Right lobe of liver (tissue), 6 donors: ENCODE measurements at places on chromosomes 3 and 15.

DNA sequence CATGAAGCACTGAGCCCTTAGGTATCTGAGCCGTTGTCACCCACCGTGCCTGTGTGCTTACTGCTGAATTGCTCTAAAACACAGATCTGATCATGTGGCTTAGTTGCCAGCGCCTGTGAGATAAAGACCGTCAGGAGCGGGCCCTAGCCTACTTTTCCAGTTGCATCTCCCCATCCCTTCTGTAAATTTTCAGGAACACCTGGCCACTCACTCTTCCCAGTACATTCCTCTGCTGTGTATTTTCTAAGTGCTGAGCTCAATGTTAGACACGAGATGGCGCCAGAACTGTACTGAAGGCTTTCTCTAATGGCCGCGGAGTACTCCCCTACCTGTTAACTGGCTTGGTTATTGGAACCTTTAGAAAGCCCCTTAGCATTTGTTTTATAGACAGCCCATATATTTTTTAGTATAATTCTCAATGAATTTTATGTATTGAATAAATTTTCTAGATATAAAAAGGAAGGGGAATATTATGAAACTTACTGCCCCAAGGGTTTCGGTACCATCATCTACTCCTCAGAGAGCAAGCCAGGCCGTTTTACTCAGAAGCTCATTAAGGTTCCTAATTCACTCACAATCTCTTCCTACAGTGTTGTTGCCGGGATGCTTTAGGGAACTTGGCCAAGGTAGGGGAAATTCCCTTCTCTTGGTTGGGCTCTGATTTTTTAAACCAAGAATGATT is 16.7 kb upstream of the WNT7A start:
- no peak for DNase-seq
- H3K27me3 ChIP-seq = no peaks in the 10 kb centered on the region
- H3K36me3 ChIP-seq = no peaks in the 10 kb centered on the region

DNA sequence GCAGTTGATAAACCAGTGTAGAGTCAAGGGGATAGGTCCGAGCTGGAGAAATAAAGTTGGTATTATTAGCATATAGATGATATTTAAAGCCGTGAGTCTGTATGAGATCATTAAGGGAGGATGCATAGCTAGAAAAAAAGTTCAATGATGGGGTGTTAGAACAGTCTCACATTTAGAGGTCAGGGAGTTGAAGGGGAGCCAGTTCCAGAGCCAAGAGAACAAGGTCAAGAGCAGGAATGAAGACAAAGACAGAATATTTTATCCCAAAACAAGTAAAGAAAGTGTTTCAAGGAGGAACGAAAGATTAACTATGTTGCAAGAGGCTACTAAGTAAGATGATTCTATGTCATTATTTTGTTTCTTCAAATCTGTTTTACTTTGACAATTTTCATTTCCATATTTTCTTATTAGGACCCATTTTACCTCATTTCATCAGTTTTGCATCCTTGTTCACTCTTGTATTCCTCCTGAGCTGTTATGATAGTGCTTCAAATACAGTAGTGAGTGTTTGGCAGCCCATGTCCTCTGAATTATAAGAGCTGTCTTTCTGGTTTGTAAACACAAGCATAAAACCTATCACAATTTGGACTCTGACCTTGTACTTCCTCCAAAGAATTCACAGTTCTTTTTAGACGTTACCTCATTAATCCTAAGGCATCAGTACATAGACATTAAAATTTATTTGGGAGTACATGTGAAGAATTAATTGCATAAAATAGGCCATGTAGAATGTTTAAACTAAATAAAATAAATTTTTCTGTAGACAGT is 695.7 kb upstream of the NECTIN3 start:
- no peaks in the 10 kb centered on the region for H3K27me3 ChIP-seq
- DNase-seq = no peak
- no peaks in the 10 kb centered on the region for H3K36me3 ChIP-seq
- no peak overlapping the region for H3K27ac ChIP-seq

- no peak for DNase-seq
- H3K4me3 ChIP-seq = no peak overlapping the region
- no peak overlapping the region for H3K27ac ChIP-seq
Measured at GRCh38 chr3:99545941-99546580, 92.3 kb upstream of the COL8A1 start.

DNA sequence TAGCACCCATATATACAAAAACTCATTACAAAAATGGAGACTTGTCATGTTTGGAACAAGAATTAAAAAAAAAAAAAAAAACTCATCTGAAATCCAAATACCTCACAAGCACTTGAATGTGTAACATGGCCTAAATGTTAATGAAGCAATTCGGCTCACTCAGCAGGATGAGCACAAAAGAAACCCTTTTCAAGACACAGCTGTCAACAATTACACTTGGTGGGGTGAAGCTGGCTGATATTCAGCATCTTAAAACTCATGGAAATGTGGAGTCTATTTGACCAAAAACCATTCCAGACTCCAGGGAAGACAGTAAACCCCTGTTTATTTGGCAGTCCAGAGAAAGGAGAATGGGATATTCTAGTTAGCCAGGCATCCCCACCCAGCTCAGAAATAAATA is 205.4 kb upstream of the TSC22D2 start:
- no peaks in the 10 kb centered on the region for H3K27me3 ChIP-seq
- no peak overlapping the region for H3K4me3 ChIP-seq
- no peaks in the 10 kb centered on the region for H3K36me3 ChIP-seq
- no peak overlapping the region for H3K27ac ChIP-seq
- no peak for DNase-seq

- H3K36me3 ChIP-seq = no peaks in the 10 kb centered on the region
- DNase-seq = no peak
- no peaks in the 10 kb centered on the region for H3K27me3 ChIP-seq
- no peaks in the 10 kb centered on the region for H3K4me1 ChIP-seq
- H3K4me3 ChIP-seq = no peak overlapping the region
- no peak overlapping the region for H3K27ac ChIP-seq
Measured at GRCh38 chr3:126245811-126246727, 65.7 kb upstream of the ALDH1L1 start.

- no peaks in the 10 kb centered on the region for H3K36me3 ChIP-seq
- H3K27me3 ChIP-seq = no peaks in the 10 kb centered on the region
- H3K27ac ChIP-seq = no peak overlapping the region
- no peak overlapping the region for H3K4me3 ChIP-seq
- H3K4me1 ChIP-seq = no peaks in the 10 kb centered on the region
- no peak for DNase-seq
Measured at GRCh38 chr3:84265768-84266167, 693.0 kb upstream of the CADM2 start.

- H3K27me3 ChIP-seq = no peaks in the 10 kb centered on the region
- H3K27ac ChIP-seq = no peak overlapping the region
- no peaks in the 10 kb centered on the region for H3K36me3 ChIP-seq
Measured at GRCh38 chr15:40859206-40859851, 14.7 kb downstream of the RHOV start.

DNA sequence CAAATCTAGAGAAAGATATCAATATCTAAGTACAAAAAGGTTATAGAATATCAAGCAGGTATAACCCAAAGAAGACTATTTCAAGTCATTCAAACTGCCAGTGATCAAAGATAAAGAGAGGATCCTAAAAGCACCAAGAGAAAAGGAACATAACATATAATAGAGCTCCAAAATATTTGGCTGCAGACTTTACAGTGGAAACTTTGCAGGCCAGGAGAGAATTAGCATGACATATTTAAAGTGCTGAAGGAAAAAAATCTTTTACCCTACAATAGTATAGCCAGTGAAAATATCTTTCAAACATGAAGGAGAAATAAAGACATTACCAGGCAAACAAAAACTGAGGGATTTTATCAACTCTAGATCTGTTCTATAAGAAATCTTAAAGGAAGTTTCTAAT is 254.3 kb upstream of the ARHGEF26 start:
- H3K4me3 ChIP-seq = no peak overlapping the region
- H3K27me3 ChIP-seq = no peaks in the 10 kb centered on the region
- no peaks in the 10 kb centered on the region for H3K36me3 ChIP-seq
- no peak for DNase-seq
- H3K4me1 ChIP-seq = no peaks in the 10 kb centered on the region
- H3K27ac ChIP-seq = no peak overlapping the region

DNA sequence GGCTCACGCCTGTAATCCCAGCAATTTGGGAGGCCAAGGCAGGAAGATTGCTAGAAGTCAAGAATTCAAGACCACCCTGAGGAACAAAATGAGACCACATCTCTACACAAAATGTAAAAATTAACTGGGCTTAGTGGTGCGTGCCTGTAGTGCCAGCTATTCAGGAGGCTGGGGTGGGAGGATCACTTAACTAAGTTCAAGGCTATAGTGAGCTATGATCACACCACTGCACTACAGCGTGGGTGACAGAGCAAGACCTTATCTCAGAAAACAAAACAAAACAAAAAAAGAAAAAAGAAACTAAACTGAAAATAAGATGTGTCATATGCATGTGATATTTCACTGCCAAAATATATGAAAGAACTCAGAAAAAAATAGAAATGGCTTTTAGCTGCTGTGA is 243.3 kb upstream of the CCDC54 start:
- H3K27me3 ChIP-seq = no peaks in the 10 kb centered on the region
- H3K27ac ChIP-seq = no peak overlapping the region
- H3K4me1 ChIP-seq = no peaks in the 10 kb centered on the region
- DNase-seq = no peak
- H3K4me3 ChIP-seq = no peak overlapping the region
- H3K36me3 ChIP-seq = no peaks in the 10 kb centered on the region

GRCh38 chr3:55373423-55373822 is 113.7 kb downstream of the WNT5A start:
- no peak overlapping the region for H3K4me3 ChIP-seq
- no peak for DNase-seq
- H3K4me1 ChIP-seq = no peaks in the 10 kb centered on the region
- no peak overlapping the region for H3K27ac ChIP-seq

GRCh38 chr15:47824147-47824546 is 106.8 kb downstream of the SEMA6D start:
- H3K27ac ChIP-seq = no peak overlapping the region
- H3K27me3 ChIP-seq = no peaks in the 10 kb centered on the region
- DNase-seq = no peak
- no peak overlapping the region for H3K4me3 ChIP-seq

DNA sequence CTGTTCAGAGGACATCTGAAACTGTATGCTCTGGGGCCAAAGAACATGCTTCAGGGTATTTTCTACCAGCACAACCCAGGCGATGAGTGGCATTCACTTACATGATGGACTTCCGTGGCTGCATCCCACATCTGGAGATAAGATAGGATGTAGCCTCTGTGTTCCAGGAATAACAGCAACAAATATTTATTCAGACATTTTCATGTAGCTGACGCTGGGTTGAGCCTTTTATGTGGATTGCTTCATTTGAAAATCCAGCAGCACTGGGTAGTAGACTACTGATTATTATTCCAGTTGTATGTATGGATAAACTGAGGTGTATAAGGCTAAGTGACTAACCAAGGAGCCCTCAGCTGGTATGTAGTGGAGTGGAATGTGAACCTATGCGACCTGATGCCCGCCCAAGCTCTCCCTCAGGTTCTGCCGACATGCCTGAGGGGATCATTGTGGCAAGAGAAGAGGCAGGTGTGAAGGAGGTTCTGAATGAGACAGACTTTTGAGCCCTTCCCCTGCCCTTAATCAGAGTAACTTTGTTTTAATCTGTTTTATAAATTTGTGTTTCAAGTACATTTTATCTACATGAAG is 25.9 kb upstream of the ABHD10 start:
- H3K27ac ChIP-seq = no peak overlapping the region
- no peak for DNase-seq
- no peaks in the 10 kb centered on the region for H3K27me3 ChIP-seq
- no peaks in the 10 kb centered on the region for H3K4me1 ChIP-seq
- H3K36me3 ChIP-seq = no peaks in the 10 kb centered on the region

- H3K27me3 ChIP-seq = peaks cover 2% of the 10 kb centered on the region
- H3K36me3 ChIP-seq = no peaks in the 10 kb centered on the region
- no peak overlapping the region for H3K27ac ChIP-seq
- no peak overlapping the region for H3K4me3 ChIP-seq
Measured at GRCh38 chr15:87672309-87673288, 583.9 kb downstream of the NTRK3 start.

DNA sequence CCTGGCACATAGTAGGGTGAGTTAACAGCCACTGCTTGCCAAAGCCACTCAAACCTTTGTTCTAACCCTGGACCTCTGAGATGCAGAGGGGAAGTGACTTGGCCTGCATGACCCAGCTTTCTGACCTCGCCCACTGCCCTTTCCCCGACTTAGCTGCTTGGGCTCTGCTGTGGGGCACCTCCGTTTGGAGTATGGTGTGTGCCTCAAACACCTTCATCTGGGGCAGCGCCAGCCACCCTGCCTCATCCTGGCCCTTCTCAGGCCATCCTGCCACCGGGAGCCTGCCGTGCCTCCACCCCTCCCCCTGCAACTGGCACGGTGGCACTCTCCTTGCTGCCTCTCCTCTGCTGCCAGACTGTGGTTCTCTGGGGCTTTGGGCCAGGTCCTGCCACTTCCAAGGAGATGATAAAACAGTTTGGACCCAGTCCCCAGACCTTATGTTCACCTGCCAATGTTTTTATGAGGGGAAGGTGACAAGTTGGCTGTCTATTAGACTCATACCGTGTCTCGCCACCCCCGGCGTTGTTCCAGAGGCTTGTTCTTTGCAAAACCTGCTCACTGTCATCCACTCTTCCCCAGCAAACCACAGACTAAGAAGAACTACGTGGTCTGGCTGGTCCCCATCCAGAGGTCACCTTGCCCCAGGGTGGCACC is 32.2 kb downstream of the SLC6A6 start:
- no peak overlapping the region for H3K4me3 ChIP-seq
- no peak for DNase-seq
- H3K27ac ChIP-seq = no peak overlapping the region
